Islet precursor cell (in vitro differentiated cells): ENCODE measurements at places on chromosomes 2 and 18.

DNA sequence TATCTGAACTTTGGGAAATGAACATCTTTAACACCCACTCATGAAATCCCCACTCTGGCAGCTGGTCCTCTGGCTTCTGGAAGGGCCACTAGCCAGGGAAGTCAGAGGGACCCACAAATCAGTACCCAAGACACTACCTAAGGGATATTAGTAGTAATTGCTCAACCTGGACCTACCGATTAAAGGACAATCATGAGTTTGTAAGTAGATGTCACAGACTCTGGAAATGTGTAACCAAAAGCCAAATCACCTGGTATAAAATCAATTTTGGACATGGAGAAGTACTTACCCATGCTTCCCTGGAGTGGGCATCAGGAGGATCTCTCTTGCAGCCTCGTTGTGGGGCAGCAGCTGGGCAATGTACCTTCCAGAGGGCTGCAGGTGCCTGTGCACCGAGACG, 389.8 kb downstream of the ALK start:
- DNase-seq: no peak

DNA sequence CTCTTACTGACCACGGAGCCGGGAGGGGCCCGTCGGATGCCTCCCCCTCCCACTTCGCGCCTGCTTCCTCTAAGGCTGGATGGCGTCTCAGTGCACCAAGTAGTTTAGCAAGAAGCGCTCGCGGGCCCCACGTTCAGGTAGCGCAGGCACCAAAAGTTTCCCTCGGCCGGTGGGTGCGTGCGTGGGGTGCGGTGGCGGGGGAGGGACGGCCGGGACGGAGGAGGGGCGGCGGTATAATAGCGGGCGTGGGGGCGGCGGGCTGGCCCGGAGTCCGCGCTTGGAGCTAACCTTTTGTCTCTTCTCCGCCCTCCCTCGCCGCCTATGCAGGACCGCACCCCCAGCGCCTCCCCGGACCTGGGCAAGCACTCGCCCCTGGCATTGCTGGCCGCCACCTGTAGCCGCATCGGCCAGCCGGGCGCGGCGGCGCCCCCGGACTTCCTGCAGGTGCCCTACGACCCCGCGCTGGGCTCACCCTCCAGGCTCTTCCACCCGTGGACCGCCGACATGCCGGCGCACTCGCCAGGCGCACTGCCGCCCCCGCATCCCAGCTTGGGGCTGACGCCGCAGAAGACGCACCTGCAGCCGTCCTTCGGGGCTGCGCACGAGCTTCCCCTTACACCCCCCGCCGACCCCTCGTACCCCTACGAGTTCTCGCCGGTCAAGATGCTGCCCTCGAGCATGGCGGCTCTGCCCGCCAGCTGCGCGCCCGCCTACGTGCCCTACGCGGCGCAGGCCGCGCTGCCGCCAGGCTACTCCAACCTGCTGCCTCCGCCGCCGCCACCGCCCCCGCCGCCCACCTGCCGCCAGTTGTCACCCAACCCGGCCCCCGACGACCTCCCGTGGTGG, 1.0 kb downstream of the SP5 start:
- no peak for DNase-seq

DNA sequence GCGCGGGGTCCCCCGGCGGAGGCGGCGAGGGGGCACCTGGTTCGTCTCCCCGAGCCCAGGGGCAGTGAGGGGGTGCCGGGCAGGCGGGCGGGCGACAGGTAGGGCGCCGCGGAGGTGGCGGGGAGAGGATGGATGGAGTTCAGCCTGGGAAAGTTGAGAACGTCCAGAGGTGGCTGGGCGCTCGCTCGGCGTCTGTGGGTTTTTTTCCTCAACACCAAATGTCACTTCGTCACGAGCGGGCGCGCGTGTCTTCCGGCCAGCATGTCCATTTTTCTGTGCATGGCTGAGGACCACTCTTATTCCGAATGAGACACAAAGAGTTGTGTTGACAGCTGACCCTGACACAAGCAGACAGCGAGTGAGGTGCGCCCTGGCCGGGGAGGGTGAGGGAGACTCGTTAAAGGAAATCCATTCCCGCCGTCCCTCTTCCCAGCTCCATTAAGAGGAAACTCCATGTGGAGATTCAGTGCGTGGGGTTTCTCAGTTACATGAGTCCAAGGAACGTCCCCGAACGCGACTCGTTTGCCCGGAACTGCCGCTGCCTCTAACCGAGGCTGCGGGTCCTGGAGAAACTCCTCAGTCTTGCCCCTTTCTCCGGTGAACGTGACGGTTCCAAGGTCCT, 859 bp downstream of the GREB1L start:
- peak; percentile 63 for DNase-seq

GRCh38 chr2:43258547-43259156, 32.2 kb upstream of the ZFP36L2 start:
- no peak for DNase-seq

DNA sequence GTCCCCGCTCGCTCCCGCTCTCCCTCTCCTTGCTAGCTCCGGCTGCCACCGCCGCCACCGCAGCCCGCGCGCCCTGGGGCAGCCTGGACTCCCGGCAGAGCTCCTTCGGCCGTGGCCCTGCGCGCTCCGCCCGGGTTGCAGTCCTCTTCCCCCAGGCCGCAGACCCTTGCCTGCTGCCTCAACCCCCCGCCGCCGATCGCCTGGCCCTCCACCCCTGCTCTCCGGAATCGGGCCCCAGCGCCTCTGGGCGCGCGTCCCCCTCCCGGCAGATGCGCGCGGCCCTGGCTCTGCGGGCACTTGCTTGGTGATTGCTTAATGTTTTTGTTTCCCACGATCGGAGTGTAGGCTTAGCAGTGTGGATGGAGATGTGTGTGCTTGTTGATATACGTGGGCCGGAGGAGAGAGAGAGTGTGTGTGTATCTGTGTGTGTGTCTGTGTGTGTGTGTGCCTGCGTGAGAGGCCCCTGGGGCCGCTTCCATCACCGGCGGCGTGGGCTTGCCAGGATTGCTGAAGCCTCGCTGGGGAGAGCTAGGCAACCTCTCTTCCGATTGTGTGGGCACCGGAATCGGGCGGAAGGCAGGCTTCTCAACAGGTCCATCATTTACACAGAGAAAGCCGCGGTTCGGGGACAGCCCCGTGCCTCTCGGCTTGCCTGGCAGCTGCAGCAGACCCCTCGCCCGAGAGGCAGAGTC, 877 bp downstream of the INHBB start:
- DNase-seq: no peak

- no peak for DNase-seq
Observed at GRCh38 chr2:135225781-135226180, 173.7 kb downstream of the RAB3GAP1 start.

DNA sequence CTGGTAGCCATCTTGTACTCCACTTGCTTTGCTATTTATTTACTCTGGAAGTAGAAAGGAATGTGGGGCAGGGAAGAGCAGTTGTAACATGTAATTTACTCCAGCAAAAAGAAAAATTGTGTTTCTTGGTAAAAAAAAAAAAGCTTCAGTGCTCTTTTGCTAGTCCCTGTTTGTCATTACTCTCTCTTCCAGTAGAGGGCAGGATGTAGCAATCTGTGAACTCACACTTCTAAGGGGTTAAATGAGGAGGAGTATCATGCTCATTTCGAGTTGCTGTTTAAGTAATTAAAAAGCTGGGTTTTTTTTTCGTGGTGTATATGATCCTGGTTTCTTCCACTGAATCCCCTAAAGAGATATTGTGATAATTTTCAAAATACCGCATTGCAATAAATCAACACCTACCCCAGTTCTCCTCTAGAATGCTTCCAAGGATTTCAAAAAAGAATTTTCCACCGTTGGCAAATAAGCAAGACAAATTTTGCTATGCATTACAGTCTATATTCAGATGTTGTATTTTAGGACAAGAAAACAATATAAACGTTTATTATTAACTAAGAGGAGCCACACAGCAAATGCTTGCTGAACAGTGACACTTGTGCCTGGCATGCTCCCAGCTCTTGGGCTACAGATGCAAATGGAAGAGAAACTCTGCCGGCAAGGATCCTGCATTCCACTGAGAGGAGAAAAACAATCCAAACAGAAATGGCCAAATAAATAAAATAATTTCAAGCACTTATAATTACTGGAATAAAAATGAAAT, 261.6 kb downstream of the ASXL3 start:
- no peak for DNase-seq

DNA sequence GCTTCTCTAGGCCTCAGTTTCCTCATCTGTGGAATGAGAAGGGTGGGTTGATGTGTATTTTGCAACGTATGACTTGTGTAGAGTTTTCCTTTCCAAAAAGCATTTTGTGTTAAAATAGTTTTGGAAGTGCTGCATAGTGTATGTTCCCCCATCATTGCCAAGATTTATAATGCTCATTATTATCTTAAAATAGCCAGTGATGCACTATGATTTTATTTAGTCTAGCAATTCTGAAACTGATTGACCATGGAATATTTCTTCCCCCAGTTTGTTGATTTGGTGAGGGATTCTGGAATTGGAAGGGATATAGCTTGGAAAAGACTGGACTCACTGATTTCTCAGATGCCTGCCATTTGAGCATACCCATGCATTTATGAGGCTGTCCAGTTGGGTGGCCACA, 130.6 kb downstream of the CCDC85A start:
- no peak for DNase-seq

DNA sequence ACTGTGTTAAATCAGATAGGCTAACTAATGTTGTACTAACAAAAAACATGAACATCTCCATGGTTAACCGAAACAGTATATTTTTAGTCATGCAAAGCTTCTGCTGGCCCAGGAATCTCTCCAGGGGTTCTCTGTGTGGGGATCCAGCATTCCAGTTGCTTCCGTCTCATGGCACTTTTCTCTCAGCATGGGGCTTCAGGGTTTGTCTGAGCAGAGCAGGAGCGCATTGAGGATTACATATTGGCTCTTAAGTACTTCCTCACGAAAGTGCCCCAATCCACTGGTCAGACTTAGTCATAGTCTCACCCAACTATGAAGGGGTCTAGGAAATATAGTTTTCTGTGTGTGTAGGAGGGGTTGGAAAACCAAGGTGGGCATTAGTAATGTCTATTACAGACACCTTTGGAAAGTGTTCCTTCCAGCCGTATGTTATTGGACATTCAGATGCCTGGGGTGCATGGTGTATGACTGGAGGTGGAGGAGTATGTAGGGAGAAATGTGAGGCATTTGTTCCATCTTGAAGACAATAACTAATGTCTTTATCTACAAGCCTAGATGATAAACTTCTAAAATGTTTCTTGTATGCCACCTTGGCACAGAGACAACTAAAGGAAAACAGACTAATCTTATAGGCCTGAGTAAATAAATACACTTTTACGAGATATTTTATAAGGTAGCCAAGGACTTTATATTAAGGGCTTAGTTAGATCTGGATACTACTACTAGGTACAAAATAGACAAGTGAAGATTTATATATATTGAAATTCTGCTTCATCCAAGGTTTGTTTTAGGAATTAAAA, 123.8 kb upstream of the ZEB2 start:
- peak; percentile 56 for DNase-seq

GRCh38 chr2:42032224-42032620, 15.6 kb upstream of the PKDCC start:
- DNase-seq: no peak

- no peak for DNase-seq
Observed at GRCh38 chr18:25510096-25510495, 158.1 kb upstream of the ZNF521 start.

GRCh38 chr18:35559867-35560266, 21.7 kb upstream of the GALNT1 start:
- no peak for DNase-seq

DNA sequence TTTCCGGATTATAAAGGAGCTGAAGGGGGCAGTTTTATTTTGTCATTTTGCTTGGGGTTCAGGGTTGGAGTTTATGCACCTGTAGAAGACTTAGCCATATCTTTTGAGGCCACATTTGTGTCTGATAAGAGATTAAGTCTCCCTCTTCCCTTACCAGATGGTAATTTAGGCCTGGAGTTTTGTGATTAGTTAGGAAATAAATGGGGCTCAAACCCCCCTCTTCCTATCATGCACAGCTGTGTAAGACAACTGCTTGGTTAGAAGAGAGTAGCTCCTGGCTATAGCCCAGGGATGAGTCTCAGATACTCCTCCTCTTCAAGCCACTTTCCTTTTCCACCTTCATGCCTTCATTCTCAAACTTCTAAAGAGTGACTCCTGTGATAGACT, 802 bp upstream of the SAP130 start:
- no peak for DNase-seq

DNA sequence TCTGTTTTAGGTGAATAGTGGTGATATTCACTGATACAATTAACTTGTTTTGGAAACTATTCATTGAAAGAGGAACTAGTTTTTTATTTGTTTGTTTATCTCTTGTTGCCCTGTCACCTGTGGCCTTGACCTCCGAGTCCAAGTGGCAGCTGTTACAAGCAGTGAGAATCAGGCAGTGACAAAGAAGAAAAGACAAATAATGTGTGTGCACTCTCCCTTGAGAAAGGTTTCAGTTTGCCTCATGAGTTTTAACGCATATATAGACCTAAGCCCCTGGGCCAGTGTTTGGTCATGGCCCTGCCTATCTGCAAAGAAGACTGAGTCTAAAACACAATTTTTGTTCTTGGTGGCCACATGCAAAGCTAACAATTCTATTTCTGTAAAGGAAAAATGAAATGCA, 15.3 kb downstream of the KYNU start:
- DNase-seq: no peak

GRCh38 chr2:100309311-100309710, 13.0 kb downstream of the LONRF2 start:
- DNase-seq: no peak

- DNase-seq: no peak
Observed at GRCh38 chr18:36786686-36787085, 42.1 kb downstream of the TPGS2 start.

GRCh38 chr2:125696560-125696959, 959.4 kb upstream of the GYPC start:
- DNase-seq: no peak

DNA sequence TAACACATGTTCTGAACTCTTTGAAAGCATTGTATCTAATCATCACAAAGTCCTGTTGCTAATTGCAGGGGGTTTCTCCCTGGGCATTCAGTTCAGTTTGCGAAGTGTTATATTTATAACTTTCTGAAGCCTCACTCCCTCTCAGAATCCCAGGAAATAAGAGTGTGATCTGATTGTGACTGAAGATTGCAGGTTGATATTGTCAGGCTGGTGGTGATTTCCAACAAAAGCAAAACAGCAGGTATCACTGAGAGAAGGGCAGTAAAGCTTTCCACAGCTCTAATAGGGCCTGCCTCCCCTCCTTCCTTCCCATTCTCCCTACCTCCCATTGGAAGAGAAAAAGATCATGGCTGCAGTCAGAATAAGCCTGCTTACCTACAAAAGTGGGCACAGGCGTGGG, 466.7 kb upstream of the FSHR start:
- DNase-seq: no peak

DNA sequence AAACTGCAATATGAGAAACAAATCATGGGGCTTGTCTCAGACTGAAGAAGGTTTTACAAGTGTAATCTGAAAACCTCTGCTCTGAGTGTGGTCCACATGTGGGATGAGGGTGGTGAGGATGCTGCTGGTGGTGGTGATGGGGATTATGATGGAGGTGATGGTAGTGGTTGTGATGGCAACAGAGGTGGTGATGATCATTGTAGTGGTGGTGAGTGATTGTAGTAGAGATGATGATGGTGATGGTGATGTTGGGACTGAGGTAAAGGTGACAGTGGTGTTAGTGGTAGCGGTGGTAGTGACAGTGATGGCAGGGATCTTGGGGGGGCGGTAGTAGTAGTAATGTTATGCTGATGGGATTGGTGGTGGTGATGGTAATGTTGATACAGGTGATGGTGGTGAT, 217.8 kb downstream of the ANAPC1 start:
- DNase-seq: peak; percentile 3

GRCh38 chr2:237874585-237875161, 15.2 kb downstream of the RAMP1 start:
- peak; percentile 62 for DNase-seq
